ENCODE measurements at places on chromosomes 2 and 18.

DNA sequence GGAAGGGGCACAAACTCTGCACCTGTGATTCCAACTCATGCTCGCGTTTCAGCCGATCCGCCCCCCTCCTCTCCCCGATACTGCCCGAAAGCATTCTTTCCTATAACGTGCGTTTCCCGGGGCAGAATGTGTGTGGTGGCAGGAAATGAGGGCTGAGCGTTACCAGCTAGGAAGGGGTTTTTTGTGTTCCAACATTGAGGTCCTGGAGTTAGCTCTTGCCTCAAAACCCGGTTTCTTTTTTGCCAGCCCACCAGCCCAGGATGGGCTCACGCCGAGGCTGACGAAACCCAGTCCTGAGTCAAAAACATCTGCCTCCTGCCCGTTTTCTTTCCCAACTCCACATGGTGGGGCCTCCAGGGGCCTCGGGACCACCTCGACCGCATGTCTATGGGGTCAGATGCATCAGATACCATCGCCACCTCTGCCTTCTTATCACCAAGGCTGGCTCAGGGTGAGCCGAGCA, 113.7 kb upstream of the COPS8 start:
- no peak for DNase-seq

DNA sequence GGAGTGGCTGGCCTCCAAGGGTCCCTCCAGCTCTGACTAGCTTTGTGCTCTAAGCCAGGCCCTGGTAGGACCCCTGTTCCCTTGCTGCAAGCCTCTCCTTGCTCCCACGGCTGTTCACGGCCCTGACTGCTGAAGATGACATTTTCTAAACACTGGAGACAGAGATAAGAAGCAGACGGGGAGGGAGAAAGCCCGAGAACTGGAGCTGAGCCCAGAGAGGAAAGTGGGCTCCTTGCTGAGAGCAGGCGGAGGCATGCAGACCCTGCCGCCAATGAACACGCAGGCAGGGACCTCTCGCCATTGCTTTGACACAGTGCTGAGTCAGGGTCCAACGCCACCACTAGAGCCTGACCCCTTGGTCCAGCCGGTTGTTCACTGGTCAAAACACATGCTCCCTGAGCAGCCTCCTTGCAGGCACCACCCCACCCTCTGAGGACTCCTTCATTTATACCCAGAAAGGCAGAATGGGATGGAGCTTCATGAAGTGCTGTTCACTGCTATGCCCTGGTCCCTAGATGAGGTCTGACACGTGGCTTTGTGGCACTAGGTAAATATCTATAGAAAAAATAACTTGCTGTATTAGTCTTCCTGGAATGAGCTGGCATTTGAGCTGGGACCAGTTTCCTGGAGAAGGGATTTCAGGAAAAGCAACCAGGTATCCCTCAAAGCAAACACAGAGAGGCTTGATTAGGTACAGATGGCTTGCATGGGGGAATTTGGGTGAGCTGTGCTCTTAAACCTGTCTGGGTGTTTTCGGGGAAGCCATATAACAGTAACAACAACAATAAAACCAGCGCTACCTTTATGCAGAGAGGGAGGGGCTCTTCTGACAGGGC, 65.7 kb downstream of the MCFD2 start:
- no peak for DNase-seq

GRCh38 chr18:48949050-48949605, 1.6 kb downstream of the SMAD7 start:
- no peak for DNase-seq

DNA sequence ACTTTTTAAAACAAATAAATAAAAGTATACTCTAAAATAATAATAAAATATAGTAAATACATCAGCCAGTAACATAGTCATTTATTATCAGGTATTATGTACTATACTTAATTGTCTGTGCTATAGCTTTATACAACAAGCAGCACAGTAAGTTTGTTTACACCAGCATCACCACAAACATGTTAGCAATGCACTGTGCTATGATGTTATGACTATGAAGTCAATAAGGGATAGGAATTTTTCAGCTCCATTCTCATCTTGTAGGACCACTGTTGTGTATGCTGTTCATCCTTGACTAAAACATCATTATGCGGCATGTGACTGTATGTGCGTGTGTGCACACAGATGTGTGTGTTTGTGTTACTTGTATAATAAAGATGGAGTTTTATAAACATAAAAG, 137.5 kb downstream of the LYPD6B start:
- no peak for DNase-seq

GRCh38 chr2:235639428-235639773, 145.6 kb downstream of the AGAP1 start:
- no peak for DNase-seq

GRCh38 chr2:15826273-15826717, 114.1 kb upstream of the MYCN start:
- no peak for DNase-seq

- no peak for DNase-seq
These were observed 333.1 kb downstream of the DYSF start for GRCh38 chr2:71786291-71787107.

DNA sequence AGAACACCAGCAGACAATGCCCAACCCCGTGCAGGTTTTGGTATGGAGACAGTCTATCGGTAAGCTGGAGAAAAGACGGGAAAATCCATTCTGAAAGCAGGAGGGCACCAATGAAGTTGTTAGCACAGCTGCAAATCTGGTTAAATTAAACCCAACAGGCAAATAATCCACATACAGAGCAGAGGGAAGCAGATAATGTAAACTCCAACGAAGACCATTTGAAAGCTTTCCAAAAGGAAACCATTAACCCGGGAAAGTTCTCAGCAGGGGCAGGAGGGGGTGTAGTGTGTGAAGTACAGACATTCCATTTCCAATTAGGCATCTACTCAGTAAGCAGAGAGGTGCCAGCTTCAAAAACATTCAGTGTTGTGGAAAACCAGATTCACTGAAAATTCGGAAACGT, 10.3 kb downstream of the EDAR start:
- DNase-seq, result no peak

GRCh38 chr2:174585657-174586252, 11.8 kb downstream of the WIPF1 start:
- DNase-seq, result no peak

DNA sequence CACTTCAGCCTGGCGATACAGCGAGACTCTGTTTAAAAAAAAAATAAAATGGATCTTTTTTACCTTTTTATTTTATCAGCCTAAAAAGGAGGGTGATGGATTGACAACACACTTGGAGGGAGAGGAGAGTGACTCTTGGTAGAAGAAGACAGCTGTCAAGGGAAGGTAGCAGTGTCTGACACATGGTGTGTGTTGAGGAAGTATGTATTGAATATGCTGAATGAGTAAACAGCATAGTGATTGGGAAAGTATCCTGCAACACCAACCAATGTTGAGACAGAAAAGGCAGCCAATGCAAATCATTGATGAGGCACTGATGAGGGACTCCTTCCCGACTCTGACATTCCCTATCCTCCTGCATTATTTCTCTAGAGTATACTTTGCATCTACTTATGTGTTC, 306.4 kb downstream of the LPIN1 start:
- no peak for DNase-seq

- no peak for DNase-seq
These were observed 32.1 kb downstream of the ERLEC1 start for GRCh38 chr2:53818854-53819435.

GRCh38 chr18:45930963-45931362, 36.2 kb downstream of the EPG5 start:
- no peak for DNase-seq

- no peak for DNase-seq
These were observed 138.5 kb downstream of the TMEM200C start for GRCh38 chr18:5756823-5757222.

GRCh38 chr18:332007-332406, 64.2 kb upstream of the THOC1 start:
- no peak for DNase-seq

DNA sequence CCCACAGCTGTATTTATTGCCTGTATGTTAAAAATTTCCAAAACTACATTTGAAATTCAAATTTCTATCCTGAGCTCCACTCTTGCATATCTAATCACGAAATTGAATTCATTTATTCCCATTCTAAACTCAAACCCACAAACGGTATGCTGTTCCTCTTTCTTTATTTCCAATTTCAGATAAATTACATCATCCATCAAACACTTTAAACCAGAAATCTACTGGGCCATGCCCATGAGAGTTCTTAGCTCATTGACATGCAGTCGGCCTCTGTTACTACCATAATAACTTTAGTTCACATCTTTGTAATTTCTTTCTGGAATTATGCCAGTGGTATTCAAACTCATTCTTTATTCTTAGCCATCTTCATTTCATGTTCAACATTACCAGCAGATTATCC, 100.3 kb downstream of the COL3A1 start:
- DNase-seq, result no peak

DNA sequence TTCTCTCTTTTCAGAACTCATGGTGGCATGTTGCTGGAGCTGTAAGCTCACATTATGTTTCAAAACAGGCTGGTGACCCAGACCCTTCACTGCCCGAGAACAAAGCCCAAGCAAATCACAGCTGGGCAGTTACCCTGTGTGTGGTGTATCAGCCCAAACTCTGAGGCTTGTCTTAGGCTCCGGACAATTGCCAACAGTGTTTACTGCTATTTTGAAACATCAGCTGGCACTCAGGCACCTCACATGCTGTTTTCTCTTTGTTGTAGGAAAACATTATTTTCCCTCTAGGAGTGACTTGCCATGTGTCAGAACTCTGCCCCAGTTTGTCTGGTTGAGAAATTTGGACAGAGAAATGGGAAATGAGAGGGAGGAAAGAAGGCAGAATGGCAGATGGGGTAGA, 237.6 kb upstream of the APCDD1 start:
- no peak for DNase-seq

DNA sequence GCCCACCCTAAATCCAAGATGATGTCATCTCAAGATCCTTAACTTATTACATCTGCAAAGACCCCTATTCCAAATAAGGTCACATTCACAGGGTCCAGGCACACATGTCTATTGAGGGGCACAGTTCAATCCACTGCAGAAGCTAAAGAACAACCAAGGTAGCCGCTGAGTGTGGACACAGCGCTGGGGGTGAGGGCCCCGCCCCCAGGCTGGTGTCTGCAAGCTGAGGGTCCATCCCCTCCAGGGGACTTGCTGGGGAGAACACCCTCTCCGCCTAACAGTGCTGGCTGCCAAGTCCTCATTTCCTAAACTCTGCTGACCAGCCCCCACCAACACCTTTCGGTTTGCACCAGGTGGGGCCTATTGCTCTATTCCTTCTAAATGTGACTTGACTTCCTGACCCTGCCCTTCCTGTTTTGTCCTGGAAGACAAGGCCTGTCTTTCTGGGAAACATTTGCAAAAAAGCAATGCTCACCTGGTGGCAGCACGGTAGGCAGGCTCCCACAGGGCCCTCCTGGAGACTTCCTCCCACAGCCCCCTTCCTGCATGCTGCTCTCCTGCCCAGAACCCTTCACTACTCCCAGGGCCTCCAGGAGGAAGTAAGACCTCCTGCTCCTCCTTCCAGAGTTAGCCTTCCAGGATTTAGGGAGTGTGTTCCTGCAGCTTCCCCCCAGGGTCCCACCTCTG, 24.4 kb upstream of the TEX44 start:
- no peak for DNase-seq

GRCh38 chr2:54909001-54909400, 141.2 kb downstream of the RTN4 start:
- DNase-seq, result no peak

Data from stimulated activated CD4-positive, alpha-beta T cell treated with anti-CD3 and anti-CD28 coated beads, Interleukin-1b, Interleukin-23, amount 100 ng/mL, for 48 hours (primary cell).